ENCODE measurements at places on chromosomes 7 and 10.

DNA sequence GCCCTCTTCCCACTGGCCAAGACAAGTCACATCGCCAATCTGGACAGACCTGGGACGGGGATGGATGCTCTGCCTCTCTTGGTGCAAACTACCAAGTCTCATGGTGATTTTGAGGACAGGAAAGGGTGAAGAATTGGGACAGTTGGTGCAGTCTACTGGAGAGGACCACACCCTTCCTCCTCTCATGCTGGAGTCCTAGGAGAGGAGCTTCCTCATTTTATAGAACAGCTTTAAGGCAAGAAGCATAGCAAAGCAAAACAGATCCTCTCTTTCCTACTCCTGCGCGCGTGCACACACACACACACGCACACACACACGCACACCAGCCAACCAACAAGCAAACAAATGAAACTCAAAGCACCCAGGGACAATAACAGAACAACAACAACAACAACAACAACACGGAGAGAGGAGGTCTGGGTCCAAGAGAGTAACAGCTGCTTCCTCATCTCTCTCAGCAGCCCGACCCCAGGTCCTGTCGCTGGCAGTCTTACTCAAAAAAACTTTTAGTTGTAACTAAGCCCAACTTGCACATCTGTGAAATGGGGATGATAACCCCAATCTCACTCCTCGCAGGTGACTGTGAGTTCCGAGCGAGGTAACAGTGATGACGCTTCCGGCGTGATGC lies 83.4 kb downstream of the TMEM178B start:
- DNase-seq: no peak

DNA sequence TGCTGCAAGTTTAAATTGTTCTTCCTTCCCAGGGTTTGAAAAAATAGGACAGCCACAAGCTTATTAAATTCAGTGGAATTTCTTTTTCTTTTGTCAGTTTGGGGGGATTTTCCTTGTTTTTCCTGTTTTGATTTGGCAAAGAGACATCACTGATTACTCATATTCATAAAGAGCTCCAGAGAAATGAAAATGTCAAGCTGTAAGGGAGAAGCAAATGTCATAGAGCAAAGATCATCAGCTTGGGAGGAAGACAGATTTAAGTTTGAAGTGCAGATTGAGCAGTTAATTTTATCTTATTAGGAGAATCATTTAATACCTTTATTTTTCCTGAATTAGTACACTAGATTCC lies 255.8 kb upstream of the PHYHIPL start:
- DNase-seq: no peak

DNA sequence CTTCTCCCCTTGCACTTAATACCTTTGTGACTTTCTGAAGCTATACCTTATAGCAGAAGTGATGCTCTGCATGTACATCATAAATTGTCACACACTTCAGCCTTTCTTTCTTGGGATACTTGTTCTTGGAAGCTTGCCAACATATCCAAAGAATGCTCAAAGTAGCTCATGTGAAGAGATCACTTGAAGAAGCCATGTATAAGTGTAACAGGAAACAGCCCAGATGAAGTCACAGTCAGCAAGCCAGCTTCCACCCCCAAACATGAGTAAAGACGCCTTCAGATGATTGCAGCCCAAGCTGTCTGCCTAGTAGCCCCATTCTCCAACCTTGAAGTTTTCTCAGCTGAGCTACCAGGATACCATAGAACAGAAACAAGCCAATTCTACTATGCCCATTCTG lies 50.9 kb downstream of the DGKB start:
- no peak for DNase-seq

GRCh38 chr10:17648243-17649035 lies 4.5 kb downstream of the STAM start:
- no peak for DNase-seq

DNA sequence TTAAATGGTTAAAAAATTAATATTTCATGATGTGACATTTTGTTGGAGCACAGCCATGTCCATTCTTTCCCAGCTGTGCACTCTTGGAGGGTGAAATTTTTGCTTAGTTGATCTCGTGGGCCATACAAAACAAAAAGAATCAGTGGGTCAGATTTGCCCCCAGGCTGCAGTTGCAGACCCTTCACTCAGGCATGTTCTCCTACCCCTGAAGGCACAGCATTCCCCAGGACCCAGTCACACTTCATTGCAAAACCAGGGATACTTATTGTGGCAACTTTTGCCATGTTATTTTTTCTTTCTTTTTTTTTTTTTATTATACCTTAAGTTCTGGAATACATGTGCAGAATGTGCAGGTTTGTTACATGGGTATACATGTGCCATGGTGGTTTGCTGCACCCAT lies 6.0 kb downstream of the TAS2R40 start:
- no peak for DNase-seq

DNA sequence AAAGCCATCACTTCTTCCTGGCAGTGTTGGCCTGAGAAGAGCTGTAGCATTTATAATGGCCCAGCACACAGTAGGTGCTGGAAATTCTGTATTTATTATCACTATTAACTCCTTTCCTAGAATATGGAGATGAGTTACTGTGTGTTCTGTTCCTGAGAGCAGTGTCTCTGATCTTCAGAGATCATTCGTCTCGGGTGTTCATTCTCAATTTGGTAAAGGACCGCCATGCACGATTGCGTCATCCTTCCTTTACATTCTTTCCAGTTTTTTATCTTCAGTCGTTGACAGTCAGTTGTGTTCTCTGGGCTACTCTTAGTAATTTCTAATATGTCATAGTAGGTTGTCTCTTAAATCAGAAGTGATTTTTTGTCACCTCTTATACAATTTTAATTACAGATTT lies 18.6 kb downstream of the RNF32 start:
- no peak for DNase-seq

- DNase-seq: no peak
Observed at GRCh38 chr10:78223088-78223487, 189.4 kb downstream of the RPS24 start.
